Activated gamma-delta T cell treated with anti-CD3 and anti-CD28 coated beads, Interleukin-2, amount 50 U/mL, for 16 hours (primary cell): ENCODE measurements at places on chromosomes 2 and 18.

DNA sequence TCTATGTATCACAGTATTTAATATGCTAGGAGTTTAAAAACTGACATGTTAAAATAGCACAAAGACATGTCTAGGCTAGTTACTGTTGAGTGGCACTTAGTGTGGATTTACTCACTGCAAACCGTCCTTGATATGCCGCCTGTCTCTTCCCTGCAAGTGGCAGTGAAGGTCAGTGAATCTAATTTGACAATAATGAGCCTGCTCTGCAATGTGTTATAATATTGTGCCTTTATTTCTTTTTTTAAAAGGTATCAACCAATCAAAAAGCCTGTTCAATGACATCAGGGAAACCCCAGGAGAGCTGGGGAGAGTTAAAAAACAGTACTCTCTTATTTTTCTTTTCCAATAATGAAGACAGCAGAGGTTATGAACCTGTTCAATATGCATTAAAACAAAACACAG, 384.1 kb downstream of the ERBB4 start:
- no peak for DNase-seq

GRCh38 chr18:58909521-58909920, 44.8 kb downstream of the ZNF532 start:
- no peak for DNase-seq

DNA sequence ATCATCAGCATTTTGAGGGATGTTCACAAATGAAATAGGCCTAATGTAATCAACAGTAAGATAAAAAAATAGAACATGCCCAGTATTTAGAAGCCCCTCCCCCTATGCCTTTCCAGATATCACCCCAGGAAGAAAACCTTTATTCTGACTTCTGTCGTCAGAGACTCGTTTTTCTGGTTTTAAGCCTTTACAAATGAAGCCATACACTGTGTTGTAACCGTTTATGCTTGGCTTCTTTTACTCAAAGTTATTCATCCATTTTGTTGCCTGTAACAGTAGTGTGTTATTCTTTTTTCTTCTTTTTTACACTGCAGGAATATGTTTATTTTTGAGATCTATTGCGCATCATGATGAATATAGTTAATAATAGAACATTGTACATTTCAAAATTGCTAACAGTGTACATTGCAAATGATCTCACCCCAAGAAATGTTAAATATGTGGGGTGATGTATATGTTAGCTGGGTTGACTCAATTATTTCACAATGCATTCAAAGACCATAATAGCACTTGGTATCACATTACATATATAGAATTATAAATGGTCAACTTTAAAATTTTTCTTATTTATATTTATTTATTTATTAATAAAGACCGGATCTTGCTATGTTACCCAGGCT, 28.1 kb upstream of the PNPT1 start:
- DNase-seq, result no peak

- DNase-seq, result no peak
These were observed 50.4 kb downstream of the GATA6 start for GRCh38 chr18:22219568-22220355.

GRCh38 chr2:112942654-112943002, 31.7 kb downstream of the IL37 start:
- DNase-seq, result no peak

DNA sequence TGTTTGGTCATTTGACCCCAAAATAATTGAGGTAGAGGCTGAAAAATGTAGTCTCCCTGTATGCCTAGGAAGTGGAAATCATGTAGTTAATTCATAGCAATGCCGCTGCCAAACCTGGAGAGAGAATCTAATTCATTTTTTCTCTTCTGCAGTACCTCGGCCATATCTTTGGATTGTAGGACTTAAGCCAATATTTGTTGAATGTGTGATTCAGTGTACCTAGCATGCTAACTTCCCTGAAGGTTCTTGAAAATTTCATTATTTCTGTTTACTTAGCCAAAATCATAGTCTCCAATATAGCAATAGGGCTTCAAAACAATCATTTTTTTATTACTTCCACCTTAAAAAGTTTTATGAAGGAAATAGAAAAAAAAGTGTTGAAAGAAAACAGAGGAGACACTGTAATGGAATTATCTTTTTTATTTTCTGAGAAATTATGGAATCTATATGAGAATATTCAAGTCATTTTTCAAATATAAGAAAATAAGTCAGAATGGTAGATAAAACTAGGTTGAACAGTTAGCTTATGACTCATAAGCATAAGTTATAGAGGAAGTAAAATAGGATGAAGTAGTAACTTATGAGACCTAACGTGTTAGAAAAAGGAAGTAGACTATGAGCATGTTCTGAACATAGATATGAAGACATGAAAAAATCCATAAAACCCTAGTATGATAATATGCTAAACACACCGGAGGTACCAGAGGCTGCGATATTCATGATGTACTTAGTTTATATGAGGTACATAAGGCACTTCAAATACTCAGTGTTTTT, 35.2 kb upstream of the CDH19 start:
- no peak for DNase-seq
